ENCODE measurements at places on chromosomes 3 and 15.
A peak's percentile ranks its signal among the peaks of the same experiment; 100 is the strongest.

- DNase-seq, result no peak
These were observed 74.4 kb downstream of the DLG1 start for GRCh38 chr3:197224034-197224444.

DNA sequence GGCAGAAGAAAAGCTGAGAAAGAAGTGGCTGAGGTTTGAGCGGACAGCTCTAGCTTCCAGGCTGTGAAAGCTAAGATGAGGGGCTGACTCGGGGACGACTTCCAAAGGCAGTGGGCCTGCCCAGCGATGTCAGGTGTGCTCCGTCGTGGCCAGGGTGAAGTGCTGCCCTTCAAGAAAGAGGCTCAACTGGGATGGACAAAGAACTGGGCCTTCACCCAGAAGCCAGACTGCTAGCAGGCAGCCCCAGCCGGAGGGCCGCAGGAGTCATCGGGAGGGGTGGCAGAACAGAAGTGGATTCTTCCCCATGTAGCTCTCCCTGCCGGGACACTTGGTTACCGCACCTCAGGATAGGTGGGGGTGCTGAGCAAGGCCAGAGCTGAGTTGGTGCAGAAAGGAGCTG, 13.1 kb upstream of the SEC13 start:
- DNase-seq, result no peak

DNA sequence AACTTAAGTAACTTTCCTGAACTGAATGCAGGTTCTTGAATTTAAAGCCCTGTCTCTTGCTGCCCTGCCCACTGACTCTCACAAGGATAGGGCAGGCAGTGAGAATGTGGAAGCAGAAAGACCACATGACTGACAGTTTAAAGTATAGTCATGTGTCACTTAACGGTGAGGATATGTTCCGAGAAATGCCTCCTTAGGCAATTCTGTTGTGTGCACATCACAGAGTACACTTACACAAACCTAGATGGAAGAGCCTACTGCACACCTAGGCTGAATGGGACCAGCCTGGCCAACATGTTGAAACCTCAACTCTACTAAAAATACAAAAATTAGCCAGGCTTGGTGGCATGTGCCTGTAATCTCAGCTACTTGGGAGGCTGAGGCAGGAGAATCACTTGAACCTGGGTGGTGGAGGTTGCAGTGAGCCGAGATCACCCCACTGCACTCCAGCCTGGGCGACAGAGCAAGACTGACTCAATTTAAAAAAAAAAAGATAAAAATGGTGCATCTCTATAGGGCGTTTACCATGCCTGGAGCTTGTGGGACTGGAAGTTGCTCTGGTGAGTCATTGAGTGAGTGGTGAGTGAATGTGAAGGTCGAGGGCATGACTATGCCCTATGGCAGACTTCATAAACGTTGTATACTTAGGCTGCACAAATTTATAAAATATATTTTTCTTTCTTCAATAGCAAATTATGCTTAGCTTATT, 18.9 kb upstream of the COPG1 start:
- DNase-seq, result no peak

- no peak for DNase-seq
These were observed at the start of gene FSTL1 for GRCh38 chr3:120450600-120451271. TSS of gene FSTL1 (minus strand) at chr3:120450992. CDS start at chr3:120450746, 246 bp downstream.

DNA sequence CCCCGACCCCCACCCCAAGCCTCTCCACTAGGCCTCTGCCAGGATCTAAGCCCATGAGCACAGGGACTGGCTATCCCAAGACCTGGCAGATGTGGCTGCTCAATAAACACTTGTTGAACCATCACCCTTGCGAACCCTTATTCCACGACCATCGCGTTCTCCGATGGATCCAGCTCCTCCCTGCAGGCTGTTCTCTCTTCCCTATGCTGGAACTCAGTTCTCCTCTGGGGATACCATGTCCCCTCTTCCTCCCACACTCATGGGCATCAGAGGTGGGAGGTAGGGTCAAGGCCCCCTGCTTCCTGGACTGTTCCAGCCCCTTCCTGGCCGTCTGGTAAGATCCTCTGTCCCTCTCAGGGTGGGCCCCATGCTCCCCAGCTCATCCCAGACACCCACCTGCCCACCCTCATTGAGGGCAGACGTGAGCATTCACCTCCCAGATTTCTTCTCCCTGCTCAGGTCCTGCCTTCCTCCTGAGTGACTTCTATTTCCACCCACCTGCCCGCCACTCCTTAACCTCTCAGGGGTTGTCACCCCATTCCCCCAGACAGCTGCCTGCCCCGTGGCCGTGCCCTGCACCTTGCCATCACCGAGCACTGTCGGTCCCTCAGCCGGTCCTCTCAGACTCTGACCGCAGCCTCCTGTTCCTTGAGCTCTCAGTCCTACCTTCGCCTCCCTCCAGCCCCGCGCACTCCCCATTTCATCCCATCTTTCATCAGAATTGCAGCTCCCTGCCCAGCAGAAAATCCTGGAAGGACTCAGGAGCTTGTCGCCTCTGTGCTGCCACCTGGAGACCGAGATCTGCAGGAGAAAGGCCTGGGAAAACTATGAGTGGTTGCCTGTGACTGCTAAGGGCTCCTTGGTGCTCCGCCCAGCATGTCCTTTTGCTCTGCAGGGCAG, 42.0 kb downstream of the PML start:
- DNase-seq, result no peak

DNA sequence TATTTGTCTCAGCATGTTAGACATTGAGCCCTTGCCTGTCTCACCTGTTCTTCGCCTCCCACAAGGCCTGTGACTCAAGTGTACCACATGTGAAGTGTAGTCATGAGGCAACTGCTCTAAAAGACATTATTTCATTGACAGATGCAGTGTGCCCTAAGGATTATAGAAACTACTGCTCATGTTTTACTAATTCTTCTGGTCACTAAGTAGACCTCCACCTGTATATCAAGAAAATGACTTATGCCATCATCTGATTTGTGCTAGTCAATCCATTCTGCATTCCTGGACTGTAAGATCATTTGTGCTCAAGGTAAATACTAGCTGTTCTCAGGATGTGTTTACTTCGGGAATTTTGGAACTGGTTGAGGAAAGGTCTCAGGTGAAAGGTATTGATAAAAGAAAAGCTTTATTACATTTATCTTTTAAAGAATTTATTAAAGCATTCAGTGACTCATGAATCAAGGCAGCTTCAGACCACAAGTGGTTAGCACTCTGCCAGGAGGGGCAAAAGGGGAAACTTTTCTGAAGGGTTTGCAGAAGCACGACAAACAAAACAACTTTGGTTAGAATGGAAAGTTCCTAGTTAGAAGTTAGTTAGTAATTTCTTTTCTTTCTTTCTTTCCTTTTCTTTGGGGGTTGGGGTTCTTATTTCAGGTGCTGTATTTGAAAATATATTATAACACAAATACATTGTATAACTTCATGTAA, 465.3 kb upstream of the CBLB start:
- peak; percentile 12 for DNase-seq

Measured in stimulated activated CD8-positive, alpha-beta memory T cell treated with anti-CD3 and anti-CD28 coated beads, Interleukin-2, amount 100 ng/mL, for 1 hour (primary cell).